Cortex of kidney (tissue), 1 donor: ENCODE measurements at places on chromosomes 2 and 18.

GRCh38 chr2:185221-185620 is 78.6 kb downstream of the SH3YL1 start:
- DNase-seq = no peak

DNA sequence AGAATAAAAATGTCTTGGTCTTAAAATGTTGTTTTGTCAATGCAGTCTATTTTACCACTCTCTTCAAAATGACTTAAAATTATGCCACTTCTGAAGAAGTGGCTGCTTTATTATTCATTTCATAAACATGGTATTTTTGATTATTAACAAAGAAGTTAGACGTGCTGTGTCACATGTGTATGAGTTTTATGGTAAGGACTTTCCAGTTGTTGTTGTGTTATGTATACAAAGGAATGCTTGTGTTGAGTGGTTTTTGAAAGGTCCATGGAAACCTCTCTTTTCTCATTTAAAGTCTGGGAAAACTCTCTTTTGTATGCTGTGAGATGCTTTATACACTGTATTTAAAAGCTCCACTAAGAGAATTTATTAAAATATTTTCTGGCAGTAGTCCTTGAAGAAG is 116.2 kb downstream of the MTCL1 start:
- DNase-seq = no peak

DNA sequence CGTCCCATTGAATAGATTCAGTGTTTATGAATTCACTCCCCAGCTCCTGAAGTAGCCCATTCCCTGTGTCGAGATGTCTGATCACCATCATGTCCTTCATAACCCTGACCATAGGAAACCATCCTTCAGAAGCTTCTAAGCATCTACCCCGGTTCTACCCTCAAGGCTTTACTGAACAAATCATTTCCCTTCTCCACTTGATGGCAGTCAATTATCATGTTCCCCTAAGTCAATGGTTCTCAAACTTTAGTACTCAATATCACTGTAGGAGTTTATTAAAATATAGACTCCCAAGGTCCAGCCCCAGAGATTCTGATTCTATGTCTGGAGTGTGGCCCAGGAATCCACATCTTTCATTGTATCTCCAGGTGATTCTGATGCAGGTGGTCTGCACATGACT is 228.4 kb upstream of the SP5 start:
- no peak for DNase-seq

GRCh38 chr18:3912705-3913104 is 462.7 kb downstream of the TGIF1 start:
- DNase-seq = no peak

DNA sequence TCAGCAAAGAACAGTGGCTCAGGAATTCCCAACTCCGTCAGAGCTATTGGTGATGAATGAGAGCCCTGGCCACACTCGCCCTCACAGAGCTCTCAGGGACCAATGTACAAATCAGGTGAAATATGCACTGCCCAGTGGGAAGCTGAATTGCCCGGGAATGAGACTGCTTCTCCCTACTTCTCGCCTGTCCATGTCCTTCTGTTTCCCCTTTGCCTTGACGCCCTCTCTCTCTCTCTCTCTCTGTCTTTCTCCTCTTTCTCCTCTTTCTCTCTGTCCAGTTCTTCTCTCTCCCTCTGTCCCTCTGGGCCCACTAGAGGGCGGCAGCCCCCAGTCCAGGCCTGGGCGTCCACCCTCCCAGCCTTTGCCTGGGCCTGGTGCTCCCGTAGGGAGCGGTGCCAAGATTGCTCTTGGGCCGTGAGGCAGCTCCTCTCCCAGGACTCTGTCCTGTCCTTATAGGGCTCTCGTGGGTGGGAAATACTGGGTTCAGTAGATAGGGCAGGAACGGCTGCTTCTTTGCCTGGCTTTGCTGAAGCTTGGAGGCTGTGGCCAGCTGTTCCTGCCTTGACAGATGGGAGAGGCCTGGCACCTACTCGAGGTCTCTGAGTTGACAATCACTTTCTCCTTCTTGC is 28.4 kb upstream of the PUM2 start:
- DNase-seq = no peak

DNA sequence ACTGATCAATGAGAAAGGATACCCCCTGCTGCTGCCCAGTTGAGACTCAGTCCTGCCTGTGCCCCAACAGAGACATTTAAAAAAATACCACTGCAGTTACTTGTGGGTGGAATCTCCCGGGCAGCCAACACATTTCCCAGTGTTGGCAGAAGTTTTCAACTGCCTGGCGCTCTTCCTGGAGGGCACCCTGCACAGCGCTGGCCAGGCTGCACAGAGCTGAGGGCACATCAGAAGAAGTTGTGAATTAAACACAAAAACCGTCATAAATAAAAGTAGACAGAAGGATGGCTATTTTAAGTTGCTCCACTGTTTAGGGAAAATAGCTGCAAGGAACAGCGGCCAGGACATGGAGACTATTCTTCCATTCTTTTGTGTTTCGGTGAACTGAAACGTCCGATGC is 110.2 kb upstream of the THOC1 start:
- no peak for DNase-seq
